ENCODE measurements at places on chromosomes 2 and 18. TPM values are rescaled to one million over a fixed set of nuclear protein-coding genes. Genes with fewer than 3 reads are reported as not detected.

The MAPK4 gene
- 0.57 TPM for total RNA-seq

DNA sequence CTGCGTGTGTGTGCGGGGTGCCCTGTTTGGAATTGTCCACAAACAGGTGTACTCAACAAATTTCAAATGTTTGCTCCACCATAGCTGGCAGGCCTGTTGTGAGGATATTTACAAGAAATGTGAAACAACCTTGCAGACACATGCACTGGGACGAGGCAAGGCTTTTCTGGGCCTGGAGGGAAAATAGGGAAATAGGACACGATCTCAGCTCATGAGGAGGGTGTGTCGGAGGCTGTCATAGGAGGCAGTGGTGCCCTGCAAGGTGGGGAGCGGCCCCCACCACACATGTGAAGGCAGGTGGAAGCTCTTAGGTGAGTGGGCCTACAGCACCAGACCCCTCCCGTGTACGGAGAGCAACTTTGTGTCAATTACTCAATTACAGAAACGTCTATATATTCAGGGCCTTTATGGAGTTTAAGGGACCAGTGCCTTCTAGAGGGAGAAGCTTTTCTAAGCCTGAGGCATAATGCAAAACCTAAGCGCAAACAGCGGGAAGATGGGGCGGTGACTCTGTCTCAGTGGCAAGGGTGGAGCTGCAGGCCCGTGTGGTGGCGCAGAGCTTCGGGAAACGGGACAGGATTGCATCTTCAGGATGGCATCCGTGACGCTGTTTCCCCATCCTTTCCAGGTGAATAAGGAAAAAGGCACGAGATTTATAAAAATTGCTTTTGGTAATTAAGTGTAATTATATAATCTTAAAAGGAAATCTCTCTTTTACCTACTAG, 48.0 kb downstream of the RNF144A start:
- no peak for DNase-seq

GRCh38 chr18:1498216-1498615, 593.5 kb downstream of the ADCYAP1 start:
- DNase-seq: no peak

The MARCO gene
- 5.3 TPM for total RNA-seq

The SERPINB13 gene
- not detected for total RNA-seq

GRCh38 chr2:151560289-151560688, 150.6 kb downstream of the RIF1 start:
- DNase-seq: peak; percentile 60

Data from psoas muscle (tissue), 8 donors.